ENCODE measurements at places on chromosomes 6 and 20.
A peak's percentile ranks its signal among the peaks of the same experiment; 100 is the strongest.

DNA sequence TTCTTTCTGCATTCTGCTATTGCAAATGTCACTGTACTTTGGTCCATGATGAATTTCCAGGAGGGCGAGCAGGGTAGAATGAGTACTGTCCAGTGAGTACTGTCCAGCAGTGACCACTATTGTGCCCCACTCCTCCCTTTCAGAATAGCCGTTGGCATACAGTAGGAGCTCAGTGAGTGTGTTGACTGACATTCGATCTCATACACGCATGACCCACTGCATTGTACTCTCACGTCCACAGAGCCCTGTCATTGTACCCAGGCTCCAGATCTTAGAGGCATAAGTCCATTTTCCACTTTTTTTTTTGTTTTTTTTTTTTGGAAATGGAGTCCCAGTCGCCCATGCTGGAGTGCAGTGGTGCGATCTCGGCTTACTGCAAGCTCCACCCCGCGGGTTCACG lies 8.2 kb downstream of the DYNLRB1 start:
- no peak for DNase-seq

GRCh38 chr6:78709021-78709420 lies 158.3 kb upstream of the IRAK1BP1 start:
- DNase-seq, result no peak

DNA sequence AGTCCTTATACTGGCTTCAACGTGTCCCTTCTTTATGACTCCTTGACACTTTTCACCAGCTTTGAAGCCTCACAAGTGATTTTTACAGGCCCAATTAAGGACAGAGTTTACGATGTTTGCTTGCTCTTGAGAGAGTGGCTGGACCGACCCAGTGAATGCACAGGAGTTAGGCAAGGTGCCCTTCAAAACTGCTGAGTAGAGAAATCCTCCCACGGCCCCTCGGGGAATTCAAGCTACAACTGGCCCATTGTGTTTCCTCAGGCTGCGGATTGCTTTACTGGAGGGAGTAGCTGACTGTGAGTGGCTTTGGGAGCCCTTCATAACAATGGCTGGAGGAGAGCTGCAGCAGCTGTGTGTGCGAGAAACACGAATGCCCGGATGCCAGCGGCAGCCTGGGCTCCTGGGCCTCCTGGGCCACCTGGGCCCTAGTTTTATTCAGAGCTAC lies 50.0 kb downstream of the SGK1 start:
- DNase-seq, result no peak

- DNase-seq, result no peak
Measured at GRCh38 chr6:28380381-28380780, 19.2 kb downstream of the ZSCAN12 start.

DNA sequence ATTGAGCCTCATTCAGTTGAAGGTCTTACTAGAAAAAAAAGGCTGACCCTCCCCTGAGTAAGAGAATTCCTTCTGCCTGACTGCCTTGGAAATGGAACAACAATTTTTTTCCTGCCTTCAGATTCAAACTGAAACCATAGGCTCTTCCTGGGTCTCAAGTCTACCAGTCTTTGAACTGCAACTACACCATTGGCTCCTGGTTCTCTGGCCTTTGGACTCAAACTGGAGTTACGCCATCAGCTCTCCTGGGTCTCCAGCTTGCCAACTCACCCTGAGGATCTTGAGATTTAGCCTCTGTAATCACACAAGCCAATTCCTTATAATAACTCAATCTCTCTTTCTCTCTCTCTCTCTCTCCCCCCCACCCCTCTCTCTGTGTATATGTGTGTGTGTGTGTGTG lies 36.0 kb upstream of the SNX9 start:
- no peak for DNase-seq

- DNase-seq, result no peak
Measured at GRCh38 chr6:36268478-36269275, 1.2 kb upstream of the PNPLA1 start.

DNA sequence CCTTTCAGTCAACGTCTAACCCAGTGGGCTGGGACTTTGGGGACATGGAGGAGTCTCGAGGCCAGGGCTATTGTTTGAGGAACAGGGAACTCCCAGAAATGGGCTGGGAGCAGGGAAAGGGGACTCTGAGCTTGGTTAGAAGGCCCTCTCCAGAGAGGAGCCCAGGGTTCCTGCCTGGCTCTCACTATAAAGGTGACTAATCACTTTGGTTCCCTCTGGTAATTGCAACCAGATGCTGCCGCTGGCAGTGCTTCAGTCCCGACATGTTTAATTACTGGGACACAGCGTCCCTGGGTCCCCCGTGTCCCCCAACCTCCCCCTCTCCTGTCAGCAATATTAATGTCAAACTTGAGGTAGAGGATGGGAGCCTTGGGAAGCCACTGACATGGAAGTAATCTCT lies 5.0 kb upstream of the GDF5 start:
- DNase-seq, result no peak

GRCh38 chr20:34571753-34572152 lies 13.2 kb downstream of the MAP1LC3A start:
- DNase-seq, result no peak

DNA sequence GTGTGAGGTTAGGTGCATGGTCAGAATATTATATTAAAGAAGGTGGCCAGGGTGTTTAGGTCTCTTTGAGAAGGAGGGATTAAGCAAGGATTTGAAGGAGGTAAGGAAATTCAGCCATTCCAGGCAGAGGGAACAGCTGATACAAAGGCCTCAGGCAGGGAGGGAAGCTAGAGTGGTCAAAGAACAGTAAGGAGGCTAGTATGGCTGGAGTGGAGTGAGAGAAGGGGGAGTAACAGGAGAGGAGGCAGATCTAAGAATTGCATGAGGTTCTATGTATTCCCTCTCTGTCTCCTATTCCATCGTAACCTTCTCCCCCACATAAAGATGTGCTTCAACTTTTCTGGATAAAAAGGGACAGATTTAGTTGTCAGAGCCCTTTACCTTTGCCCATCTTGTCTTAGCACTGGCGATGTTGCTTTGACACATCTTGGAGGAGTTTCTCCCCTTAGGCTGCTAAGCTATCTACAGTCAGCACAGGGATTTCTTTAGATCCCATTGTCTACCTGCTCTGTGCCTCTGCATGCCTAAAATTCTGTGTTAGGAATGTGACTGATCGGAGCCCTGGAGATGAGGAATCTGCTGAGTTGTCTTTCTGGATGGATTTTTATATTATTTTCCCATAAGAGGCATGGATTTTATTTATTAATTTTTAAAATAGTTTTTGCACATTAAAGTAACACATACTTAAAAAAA lies 59.9 kb downstream of the KLHL31 start:
- no peak for DNase-seq

DNA sequence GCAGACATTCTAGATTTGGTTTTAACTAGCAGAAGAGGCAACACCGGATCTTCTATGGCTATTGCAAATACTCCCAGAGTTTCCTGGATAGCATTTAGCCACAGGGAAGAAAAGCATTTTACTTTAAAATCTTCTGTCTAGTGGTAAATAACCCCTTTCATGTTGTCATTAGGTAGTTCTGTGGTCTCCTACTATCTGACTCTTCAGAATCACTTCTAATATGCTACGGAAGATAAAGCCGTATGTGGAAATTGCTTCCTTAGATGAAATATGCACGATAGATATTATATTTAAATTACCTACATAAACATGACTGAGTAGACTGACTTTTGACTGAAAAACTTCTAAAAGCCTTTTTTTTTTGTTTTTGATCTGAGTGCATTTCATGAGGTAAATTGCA lies 759 bp downstream of the CRISP3 start:
- no peak for DNase-seq

GRCh38 chr6:36827261-36828079 lies 11.8 kb downstream of the CPNE5 start:
- peak; percentile 22 for DNase-seq

- no peak for DNase-seq
Measured at GRCh38 chr6:170203212-170203611, 87.7 kb downstream of the DLL1 start.

DNA sequence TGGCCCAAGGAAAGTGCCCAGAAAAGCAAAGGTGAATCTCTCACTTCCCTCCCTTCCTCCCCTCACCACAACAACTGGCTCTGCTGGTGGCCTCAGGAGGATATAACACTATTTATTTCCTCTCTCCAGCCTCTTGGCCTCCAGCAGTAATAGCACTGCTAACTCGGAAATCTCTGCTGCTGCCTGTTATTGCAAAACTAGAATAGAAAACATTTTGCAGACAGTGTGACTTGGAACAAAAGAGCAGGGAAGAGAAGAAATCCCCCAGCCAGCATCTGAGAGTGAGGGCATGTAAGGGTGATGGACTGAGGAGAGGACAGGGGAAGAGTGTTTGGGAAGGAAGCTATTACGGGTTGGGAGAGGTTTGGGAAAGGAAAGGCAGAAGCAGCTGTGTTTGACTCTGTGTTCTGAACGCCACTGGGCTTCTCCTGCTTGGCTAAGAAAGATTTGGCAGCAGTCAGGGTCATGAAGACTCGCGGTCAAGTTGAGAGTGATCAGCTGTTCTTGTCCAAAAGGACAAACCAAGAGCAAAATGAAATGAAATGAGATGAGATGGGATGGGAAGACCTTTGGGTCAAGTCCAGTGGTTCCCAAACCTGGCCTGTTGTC lies 81.0 kb upstream of the SNX9 start:
- DNase-seq, result no peak

DNA sequence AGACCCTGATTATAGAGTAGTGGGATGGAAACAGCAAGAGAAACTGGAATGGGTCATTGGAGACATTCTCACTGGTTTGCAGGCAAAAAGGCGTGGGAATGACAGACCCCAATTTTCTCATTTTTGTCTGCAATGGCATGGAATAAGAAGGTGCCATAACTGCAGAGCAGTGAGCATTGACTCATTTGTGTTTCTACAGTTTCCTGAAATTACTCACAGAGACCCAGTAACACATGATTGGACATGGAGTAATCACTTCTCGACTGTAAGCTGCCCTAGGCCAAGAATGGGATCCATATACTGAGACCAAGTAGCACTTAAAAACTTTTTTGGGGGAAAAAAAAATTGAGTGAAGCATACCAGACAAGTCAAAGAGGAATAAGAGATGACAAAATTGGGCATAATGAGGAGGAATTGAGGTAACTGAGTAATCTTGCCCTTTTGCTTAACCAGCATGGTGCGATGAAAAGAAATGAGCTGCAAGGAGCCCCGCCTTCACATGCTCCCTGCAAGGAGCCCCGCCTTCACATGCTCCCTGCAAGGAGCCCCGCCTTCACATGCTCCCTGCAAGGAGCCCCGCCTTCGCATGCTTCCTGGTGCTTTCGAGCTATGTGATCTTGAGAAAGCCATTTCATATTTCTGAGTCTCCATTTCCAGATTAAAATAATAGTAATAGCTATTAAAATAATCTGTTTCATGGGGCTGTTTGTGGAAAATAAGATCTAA lies 44.1 kb downstream of the NHSL1 start:
- peak; percentile 53 for DNase-seq

DNA sequence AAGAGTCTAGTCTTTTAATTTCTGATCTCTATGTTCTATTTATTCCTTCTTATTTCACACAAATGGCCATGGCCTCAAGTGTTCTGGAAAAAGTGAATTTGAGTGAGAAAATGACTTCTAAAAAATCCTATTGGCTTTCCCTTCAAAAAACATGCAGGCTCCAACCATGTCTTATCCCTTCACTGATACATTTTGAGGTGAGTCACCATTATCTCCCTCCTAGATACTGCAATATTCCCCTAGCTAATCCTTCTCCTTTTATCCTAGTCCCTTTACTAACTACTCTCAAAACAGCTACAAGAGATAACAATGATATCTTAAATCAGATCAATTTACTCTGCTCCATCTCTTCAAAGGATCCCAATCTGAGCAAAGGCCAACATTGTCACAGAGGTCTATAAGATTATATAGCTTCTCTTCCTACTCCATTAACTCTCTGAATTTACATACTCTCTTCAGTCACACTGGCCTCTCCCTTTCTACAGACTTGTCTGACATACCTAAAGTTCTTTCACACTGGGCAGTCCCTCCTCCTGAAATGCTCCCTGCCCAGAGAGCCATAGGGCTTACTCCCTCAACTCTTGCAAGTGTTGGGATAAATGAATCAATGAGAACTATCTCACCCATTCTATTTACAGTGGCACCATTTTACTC lies 129.2 kb downstream of the TENT5A start:
- no peak for DNase-seq

DNA sequence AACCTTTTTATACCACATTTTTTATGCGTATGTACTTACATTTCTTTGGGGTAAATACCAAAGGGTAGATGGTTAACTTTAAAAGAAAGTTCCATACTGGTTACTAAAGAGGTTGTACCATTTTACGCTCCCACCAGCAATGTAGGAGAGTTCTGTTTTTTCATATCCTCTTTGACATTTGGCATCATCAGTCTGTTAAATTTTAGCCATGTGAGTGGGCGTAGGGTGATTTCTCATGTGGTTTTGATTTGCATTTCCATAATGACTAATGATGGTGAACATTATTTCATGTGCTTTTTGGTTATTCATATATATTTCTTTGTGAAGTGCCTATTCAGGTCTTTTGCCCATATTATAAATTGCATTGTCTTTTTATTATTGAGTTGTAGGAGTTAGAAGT lies 194.2 kb downstream of the PRL start:
- DNase-seq, result no peak

- DNase-seq, result no peak
Measured at GRCh38 chr6:50720623-50721022, 7.3 kb downstream of the TFAP2D start.

DNA sequence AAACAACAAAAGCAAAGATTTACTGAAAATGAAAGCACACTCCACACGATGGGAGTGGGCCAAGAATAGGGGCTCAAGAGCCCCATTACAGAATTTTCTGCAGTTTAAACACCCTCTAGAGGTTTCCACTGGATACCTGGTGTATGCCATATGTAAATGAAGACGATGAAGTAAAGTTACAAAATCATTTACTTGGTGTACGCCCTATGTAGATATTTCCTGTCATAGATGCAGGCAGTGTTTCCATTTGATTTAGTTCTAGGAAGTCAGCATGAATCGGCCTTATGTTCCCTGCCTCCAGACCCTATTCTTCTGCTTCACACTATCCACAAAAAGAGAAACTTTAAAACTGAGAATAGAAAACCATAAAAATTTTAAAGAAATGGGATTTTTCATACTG lies 404.4 kb upstream of the GJE1 start:
- no peak for DNase-seq

GRCh38 chr6:22239261-22239921 lies 57.4 kb downstream of the PRL start:
- DNase-seq, result no peak

DNA sequence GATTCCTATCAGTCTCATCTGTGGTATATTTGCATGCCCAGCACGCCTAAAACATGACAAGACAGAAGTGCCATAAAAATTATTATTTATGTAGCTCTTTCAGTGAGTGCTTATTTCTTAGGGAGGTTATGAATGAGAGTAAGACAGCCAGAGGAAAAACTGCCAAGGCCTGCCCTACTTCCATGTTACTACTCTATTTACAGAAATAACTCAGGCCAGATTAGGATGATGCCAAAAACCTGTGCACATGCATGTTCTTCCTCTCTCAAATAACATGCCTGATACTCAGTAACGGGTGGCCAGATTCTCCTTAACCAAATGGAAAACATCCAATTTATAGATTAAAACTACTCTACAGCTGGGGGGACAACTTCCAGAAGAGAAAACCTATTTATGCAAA lies 45.7 kb downstream of the ILRUN start:
- no peak for DNase-seq

All from stimulated activated CD4-positive, alpha-beta T cell treated with anti-CD3 and anti-CD28 coated beads, Interleukin-2, amount 100 ng/mL, for 24 hours (primary cell).